ENCODE measurements at places on chromosomes 12 and 14.

GRCh38 chr12:109808876-109809646 is 24.1 kb downstream of the TRPV4 start:
- DNase-seq, result no peak

- no peak for DNase-seq
Measured at GRCh38 chr14:63454863-63455622, 88.1 kb downstream of the PPP2R5E start.

GRCh38 chr12:90816353-90817089 is 138.5 kb downstream of the CCER1 start:
- DNase-seq, result no peak

DNA sequence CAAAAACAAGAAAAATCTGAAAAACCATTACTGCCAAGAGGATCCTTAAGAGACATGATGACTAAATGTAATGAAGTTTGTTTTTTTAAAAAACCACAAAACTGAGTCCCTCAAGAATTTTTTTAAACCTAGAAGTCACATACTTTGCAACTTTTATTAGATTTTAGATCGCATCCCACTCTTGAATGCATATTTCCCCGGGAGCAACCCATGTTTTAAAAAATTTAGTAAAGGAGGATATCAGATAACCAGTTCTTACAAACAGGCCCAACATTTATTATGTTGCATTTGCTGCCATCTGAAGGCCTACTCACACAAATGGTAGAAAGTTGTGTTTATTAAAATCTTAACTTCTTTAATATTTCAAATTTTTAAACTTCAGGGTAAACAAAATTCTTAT is 44.3 kb upstream of the CCT2 start:
- peak; percentile 29 for DNase-seq

DNA sequence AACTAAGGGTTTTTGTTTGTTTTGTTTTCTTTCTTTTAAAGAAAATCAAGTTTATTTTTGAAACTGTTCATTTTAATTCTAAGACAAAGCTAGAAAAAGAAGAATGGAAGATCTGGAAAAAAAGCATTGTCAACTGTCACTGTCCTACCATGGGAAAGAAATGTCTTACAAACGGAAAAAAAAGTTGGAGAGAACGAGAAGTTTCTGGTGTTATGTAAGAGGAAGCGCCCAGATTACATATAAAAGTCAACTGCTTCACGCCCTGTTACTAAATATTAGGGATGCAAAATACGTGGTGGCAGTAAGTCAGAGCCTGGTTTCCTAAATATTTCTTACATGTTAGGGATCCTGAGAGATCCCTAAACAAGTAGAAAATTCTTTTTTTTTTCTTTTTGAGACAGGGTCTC is 14.3 kb upstream of the FBXL14 start:
- DNase-seq, result no peak
